HepG2 (cell line): ENCODE measurements at places on chromosomes 16 and 17.

GRCh38 chr16:55044201-55044975 lies 113.7 kb downstream of the IRX5 start:
- no peak for DNase-seq

GRCh38 chr16:50402298-50402895 lies 33.6 kb upstream of the BRD7 start:
- no peak for DNase-seq

DNA sequence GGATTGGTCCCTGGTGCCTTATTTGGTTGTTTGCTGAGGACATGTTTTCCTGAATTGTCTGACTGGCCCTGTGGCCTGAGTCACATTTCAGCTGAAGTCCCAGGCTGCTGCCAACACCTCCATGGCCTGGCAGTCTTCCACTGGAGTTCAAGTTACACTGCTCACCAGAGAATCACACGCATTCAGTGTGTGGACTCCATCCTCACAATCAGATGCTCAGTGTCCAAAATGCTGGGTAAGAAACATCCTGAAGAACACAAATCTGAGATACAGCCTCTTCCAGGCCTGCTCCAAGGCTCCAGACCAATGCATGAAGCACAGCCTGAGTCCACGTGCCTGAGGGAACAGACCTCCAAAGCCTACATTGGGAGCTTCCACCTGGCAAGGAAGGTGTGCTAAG lies 19.2 kb downstream of the CD300LB start:
- no peak for DNase-seq

DNA sequence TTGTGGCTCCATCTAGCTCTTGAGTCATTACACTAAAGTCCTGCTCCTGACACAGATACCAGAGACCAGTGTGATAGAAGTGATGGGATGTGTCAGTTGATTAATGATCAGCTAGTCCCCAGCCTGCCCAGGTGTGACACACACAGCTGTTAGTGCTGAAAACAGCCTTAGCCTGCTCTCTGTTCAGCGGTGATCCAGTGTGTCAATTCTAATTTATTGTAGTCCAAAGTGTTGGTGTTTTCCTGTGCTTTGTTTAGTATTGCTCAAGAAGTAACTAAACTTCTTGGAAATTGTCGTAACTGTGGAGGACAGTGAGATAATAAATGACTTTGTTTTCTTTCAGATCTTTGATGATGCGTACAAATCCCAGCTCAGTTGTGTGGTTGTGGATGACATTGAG lies 92.3 kb downstream of the WNT3 start:
- no peak for DNase-seq

DNA sequence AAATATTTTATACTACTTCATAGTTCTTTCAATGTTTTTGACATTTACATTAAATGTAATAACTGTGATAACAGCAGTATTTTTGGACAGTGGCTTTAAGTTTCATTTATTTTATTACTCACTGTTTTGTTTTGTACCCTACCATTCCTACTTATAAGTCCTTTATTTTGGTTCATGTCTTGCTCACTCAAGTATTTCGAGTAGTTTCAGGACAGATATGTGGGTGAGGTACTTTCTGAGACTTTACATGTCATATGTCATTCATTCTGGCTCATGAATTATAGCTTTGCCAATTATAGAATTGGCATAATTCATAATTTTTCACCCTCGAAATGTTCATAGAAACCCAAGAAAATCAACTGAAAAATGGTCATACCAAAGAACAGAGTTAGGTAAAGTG lies 44.4 kb downstream of the PIK3R5 start:
- no peak for DNase-seq
